Regular cardiac myocyte (primary cell): ENCODE measurements at places on chromosomes 4 and X. TPM values are rescaled to one million over a fixed set of nuclear protein-coding genes. Genes with fewer than 3 reads are reported as not detected.

The RNF175 gene
- not detected in 2 replicates for total RNA-seq

The CCDC120 gene
- total RNA-seq = 0.19 and 0.28 TPM in 2 replicates

The TMEM47 gene
- 53.3 and 101 TPM in 2 replicates for total RNA-seq

The AKAP4 gene
- not detected in 2 replicates for total RNA-seq

The SSX5 gene
- not detected in 2 replicates for total RNA-seq

The F8A2 gene
- not detected in 2 replicates for total RNA-seq

The PHF8 gene
- 11.0 and 12.3 TPM in 2 replicates for total RNA-seq

The PLA2G12A gene
- total RNA-seq = 11.9 and 30.4 TPM in 2 replicates

The TEX13D gene
- total RNA-seq = not detected in 2 replicates
